ENCODE measurements at places on chromosomes 6 and 20. TPM values are rescaled to one million over a fixed set of nuclear protein-coding genes. Genes with fewer than 3 reads are reported as not detected.
A peak's percentile ranks its signal among the peaks of the same experiment; 100 is the strongest.

The AVP gene
- total RNA-seq, result not detected

The ZSWIM3 gene
- total RNA-seq, result 6.8 TPM

The EYS gene
- total RNA-seq, result not detected

- no peak for DNase-seq
Measured at GRCh38 chr6:109456710-109457561, 1.4 kb upstream of the MICAL1 start.

- no peak for DNase-seq
Measured at GRCh38 chr6:73085443-73085871, 139.8 kb downstream of the KHDC1L start.

The PLN gene
- total RNA-seq, result not detected

DNA sequence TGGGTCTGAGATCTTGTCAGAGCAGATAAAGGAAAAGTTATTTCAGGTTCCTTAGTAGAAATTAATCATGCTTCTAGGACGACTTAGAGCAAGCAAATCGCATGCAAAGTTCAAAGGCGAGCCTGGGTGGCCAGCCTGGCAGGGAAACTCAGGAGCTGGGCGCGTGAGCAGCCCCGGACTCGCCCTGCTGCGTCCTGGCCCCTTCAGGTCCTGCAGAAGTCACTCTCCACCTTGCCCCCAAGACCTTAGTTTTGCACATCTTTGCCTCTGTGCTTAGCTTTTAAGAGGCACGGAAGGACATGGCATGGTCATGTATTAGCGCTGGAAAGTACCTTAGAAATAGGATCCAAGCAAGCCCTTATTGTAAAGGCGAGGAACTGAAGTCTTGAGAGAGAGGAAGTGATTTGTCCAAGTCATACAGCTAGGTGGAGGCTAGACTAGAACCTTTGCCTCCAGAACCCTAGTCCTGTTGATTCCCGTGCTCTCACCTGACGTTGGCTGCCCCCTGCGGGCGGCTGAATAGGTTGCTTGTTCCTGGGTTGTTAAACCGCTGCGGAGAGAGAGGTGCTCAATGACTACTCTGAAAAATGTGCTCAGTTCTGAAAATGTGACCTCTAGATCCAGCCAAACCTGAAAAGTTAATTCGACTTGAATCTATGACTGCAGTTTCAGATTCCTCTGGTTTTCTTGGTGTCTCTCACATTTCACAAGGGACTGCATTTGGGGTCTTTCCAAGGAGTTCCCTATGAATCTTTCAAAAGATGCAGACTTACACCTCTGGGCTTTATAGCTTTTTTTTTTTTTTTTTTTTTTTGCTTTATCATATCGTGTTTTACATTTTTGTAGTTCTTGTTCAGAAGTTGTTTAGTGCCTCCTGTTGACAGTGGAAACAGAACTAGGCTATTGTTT lies 2.7 kb downstream of the MYB start:
- peak; percentile 95 for DNase-seq

DNA sequence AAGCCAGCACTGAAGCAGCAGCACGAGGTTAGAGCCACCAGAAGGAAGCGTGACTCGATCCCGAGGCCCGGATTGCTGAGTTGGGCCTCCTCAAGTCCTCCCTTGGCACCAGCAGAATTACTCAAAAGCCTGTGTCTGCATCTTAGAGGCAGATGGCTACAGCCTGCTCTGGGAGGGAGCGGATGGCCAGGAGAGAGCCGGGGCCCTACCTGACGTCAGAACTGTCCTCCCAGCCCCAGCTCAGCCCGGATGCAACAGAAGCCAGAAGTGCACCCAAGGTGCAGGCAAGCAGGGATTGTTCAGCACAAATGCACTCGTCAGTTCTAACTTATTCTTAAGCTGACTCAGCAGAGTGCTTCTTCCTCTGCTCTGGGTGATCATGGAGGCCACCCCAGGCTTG lies 155.5 kb upstream of the RPS6KA2 start:
- DNase-seq, result no peak

- peak; percentile 74 for DNase-seq
Measured at GRCh38 chr6:89145091-89145955, 532 bp upstream of the PM20D2 start.

- no peak for DNase-seq
Measured at GRCh38 chr6:33433001-33433543, 13.2 kb downstream of the SYNGAP1 start.

DNA sequence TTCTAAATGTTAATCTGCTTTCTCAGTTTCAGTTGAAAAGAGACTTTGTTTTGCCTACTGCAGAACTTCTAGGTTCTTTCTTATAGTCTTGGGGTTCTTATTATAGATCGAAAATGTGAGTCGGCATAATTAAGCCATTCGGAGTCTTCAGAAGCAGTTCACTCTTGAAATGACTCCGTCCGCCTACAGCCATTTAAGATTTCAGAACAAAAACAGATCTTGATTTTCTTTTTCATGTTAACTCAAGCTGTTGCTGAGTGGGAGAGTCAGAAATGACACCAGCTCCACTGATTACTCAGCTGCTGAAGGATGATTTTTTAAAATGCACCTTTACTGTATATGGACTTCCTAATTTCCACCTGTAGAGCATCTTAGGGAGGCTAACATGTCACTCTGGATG lies 15.9 kb downstream of the PRDM1 start:
- DNase-seq, result no peak

The C20orf144 gene
- 0.31 TPM for total RNA-seq

Data from OCI-LY7 (cell line).